Panc1 (cell line): ENCODE measurements at places on chromosomes 5 and 9. TPM values are rescaled to one million over a fixed set of nuclear protein-coding genes. Genes with fewer than 3 reads are reported as not detected.

DNA sequence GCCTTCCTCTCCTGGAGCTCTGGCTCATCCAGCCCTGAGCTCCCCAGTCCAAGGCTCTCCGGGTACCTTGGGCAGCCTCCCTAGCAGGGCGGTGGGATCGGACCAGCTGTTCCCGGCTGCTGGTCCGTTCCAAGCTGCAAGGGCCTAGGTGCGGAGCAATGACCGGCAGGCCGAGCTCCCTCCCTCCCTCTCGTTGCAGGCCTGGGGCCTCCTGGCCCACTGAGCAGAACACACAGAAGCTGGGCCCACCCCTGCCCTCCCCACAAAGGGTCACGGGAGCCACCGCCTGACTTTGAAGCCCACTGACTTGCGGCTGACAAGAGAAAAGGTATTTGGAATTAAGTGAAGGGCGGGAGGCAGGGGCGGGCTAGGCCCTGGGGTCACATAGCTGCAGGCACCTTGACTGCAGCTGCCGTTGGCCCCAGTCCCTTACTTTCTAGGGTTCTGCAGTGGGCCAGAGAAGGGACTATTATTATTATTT lies 104.7 kb upstream of the IER5L start:
- H3K4me3 ChIP-seq: no peak overlapping the region
- no peaks in the 10 kb centered on the region for H3K36me3 ChIP-seq
- H3K27me3 ChIP-seq: no peaks in the 10 kb centered on the region
- no peak overlapping the region for H3K27ac ChIP-seq
- H3K4me1 ChIP-seq: 0 out of 2 replicates have a peak, but pooled peaks cover 5% of the 10 kb centered on the region

DNA sequence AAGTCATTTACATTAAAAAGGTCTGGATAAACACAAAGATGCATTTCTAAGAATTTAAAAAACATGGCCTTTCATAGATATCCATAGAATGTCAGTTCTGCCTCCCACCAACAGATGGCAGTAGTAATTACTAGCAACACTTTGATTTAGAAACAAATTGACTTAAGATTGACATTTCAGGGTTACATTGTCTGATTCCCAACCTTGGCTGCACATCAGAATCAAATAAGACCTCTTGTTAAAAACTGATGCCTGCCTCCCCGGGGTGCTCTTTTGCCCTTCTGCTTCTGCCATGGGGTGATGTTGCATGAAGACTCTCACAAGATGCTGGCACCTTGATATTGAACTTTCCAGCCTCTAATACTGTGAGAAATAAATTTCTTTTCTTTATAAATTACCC lies 146.2 kb upstream of the GPR151 start:
- no peak overlapping the region for H3K27ac ChIP-seq
- DNase-seq: no peak
- no peaks in the 10 kb centered on the region for H3K36me3 ChIP-seq
- H3K4me3 ChIP-seq: no peak overlapping the region
- H3K4me1 ChIP-seq: no peaks in the 10 kb centered on the region

Gene SMU1
- 30.3 TPM for total RNA-seq

GRCh38 chr5:9596171-9596780 lies 33.9 kb downstream of the TAS2R1 start:
- peaks cover 2% of the 10 kb centered on the region; the same call in 1 of the 2 replicates for H3K27me3 ChIP-seq
- H3K36me3 ChIP-seq: no peaks in the 10 kb centered on the region
- no peak overlapping the region for H3K4me3 ChIP-seq

- H3K27ac ChIP-seq: no peak overlapping the region
- no peak overlapping the region for H3K4me3 ChIP-seq
- H3K27me3 ChIP-seq: peaks cover 35% of the 10 kb centered on the region
Observed at GRCh38 chr5:135832941-135833920, 1.2 kb upstream of the SLC25A48 start.

DNA sequence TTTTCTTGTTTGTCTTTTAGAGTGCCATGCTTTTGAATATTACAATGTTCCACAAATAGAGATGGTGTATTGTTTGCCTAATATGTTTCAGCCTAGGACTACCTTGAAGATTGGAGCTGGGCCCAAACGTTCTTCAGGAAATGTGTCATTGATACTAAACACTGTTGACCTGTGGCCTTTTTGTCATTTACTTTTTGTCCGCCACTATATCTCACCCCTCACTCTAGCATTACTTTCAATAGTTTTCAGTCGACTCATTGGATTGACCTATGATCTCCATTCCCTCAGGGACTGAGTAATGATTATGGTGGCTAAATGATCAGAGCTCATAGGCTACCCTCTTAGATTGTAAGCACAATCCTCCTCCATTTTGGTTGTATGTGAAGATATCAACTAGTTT lies 115.8 kb downstream of the NUDT12 start:
- no peaks in the 10 kb centered on the region for H3K27me3 ChIP-seq
- no peak overlapping the region for H3K4me3 ChIP-seq
- no peak for DNase-seq
- no peaks in the 10 kb centered on the region for H3K36me3 ChIP-seq

DNA sequence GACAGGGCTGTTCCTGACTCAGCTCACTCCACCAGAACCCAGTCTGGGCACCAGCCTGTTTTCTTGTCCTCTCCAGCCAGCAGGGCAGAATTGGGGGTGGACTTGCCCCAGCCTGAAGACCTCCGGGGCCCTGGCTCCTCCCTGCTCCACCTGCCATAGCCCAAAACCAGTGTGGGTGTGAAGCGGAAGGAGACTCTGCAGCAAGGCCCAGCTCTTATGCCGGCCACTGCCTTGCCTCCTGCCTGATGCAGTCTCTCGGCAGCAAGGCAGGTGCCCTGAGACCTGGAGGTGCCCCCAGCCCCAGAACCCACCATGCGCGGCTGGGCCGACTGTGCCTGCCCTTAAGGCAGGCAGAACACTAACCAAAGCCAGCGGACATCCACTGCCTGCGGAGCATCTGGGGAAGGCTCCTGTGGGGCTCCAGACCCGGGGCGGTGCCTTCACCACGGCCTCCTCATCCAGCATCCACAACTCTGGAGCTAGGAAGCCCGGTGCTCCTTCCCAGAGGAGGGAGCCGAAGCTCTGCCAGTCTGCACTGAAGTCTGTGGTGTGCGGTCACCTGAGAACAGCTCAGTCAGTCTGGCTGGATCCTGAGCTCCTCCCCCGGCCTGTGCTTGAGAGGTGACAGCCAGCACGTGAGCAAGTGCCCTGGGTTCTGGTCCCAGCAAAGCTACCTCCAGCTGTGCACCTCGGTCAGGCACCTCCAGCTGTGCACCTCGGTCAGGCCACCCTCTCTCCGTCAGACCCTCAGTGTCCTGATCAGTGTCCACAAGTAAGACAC lies 116.7 kb downstream of the ADAMTS2 start:
- no peaks in the 10 kb centered on the region for H3K36me3 ChIP-seq
- H3K4me3 ChIP-seq: no peak overlapping the region
- no peak overlapping the region for H3K27ac ChIP-seq
- DNase-seq: no peak
- no peaks in the 10 kb centered on the region for H3K4me1 ChIP-seq
- H3K27me3 ChIP-seq: no peaks in the 10 kb centered on the region; the same call in 1 of the 2 replicates

Gene ZNF474
- total RNA-seq: not detected

GRCh38 chr5:6674886-6675285 lies 38.3 kb upstream of the TENT4A start:
- no peak for DNase-seq
- H3K27me3 ChIP-seq: no peaks in the 10 kb centered on the region
- no peak overlapping the region for H3K27ac ChIP-seq
- no peaks in the 10 kb centered on the region for H3K4me1 ChIP-seq
- no peak overlapping the region for H3K4me3 ChIP-seq

- no peak for DNase-seq
- no peaks in the 10 kb centered on the region for H3K4me1 ChIP-seq
- H3K27ac ChIP-seq: no peak overlapping the region
Observed at GRCh38 chr9:3719286-3719685, 193.5 kb upstream of the RFX3 start.

Gene ANXA2R
- 6.2 TPM for total RNA-seq

- no peak for DNase-seq
- no peak overlapping the region for H3K4me3 ChIP-seq
- no peak overlapping the region for H3K27ac ChIP-seq
- H3K27me3 ChIP-seq: no peaks in the 10 kb centered on the region
Observed at GRCh38 chr5:104247260-104247659, 684.7 kb upstream of the NUDT12 start.

Gene FGF1
- total RNA-seq: not detected

GRCh38 chr5:67010684-67011409 lies 185.8 kb downstream of the CD180 start:
- H3K36me3 ChIP-seq: no peaks in the 10 kb centered on the region
- no peaks in the 10 kb centered on the region; the same call in 1 of the 2 replicates for H3K27me3 ChIP-seq
- peak; percentile 91 for DNase-seq
- H3K27ac ChIP-seq: no peak overlapping the region
- no peak overlapping the region for H3K4me3 ChIP-seq

DNA sequence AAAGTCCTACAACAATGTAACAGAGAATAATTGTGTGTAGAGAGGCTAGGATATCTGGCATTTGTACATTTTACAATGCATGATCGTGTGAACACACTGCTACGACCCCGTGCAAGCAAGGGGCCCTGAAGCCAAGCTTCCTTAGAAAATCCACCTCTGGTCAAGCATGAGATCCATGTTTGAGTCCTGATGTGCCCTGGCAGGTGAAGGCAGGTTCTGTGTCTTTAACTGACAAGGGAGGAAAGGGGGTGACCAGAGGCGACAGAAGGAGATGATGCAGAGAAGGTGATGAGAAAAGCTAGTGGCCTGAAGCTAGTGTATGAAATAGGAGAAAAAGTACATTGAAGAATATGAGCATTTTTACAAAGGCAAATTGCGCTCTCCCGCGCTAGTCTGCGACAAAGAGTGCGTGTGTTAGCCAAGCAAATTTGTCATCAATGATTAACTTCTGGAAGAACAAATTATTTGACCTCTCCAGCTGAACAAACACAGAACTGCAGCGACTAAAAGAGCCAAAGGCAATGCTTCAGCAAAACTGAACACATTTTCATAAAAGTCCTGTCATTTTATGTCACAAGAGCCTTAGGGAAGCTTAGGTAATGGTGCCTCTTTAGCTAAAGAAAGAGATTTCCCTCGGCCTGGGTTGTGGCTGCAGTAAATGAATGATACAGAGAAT lies 101.7 kb upstream of the DAPK1 start:
- H3K4me1 ChIP-seq: no peaks in the 10 kb centered on the region
- H3K4me3 ChIP-seq: no peak overlapping the region
- no peak for DNase-seq
- H3K27ac ChIP-seq: no peak overlapping the region

GRCh38 chr5:137609127-137609526 lies 110.0 kb upstream of the SPOCK1 start:
- no peaks in the 10 kb centered on the region for H3K36me3 ChIP-seq
- H3K4me3 ChIP-seq: no peak overlapping the region
- H3K27ac ChIP-seq: no peak overlapping the region
- H3K4me1 ChIP-seq: no peaks in the 10 kb centered on the region
- peaks cover 17% of the 10 kb centered on the region for H3K27me3 ChIP-seq

Gene KIF4B
- total RNA-seq: 0.10 TPM

Gene LHX2
- 0.36 TPM for total RNA-seq

GRCh38 chr9:108553111-108553635 lies 302.6 kb downstream of the ACTL7B start:
- H3K36me3 ChIP-seq: no peaks in the 10 kb centered on the region
- no peak for DNase-seq
- H3K27ac ChIP-seq: no peak overlapping the region

DNA sequence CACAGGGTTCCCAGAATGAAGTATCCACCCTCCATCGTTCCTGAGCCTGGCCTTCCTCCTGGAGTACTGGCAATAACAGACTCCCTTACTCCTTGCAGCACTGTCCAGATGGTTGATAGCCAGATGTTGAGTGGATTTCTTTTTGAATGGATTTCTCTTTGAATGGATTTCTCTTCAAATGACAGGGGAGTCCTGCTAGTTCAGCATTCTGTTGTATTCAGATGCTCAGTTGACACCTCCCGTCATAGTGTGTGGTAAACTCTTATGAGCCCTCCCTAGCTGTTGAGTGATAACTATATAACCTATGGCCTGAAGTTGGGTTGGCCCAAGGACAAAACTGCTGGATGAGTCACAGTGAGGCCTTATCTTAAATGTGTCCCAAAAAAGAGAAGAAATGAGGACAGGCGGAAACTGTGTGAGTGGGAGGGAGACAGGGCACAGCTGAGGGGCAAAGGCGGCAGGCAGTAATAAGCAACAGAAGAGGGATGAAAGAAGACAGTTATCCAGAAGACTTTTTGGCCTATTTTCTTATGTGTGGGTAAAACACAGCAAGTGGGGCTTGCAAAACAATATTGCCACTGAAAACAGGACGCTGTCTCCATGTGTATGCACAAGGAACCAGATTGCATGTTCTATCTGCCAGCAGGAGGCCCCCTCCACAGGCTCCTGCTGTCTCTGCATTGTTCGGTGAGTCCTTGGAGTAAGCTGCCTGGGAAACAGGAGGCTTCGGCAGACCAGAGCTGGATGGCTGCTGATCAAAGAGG lies 209.5 kb upstream of the S1PR3 start:
- no peaks in the 10 kb centered on the region for H3K4me1 ChIP-seq
- H3K27me3 ChIP-seq: no peaks in the 10 kb centered on the region
- no peak for DNase-seq

- no peaks in the 10 kb centered on the region for H3K4me1 ChIP-seq
- no peaks in the 10 kb centered on the region for H3K36me3 ChIP-seq
- DNase-seq: no peak
- no peaks in the 10 kb centered on the region for H3K27me3 ChIP-seq
- H3K27ac ChIP-seq: no peak overlapping the region
Observed at GRCh38 chr5:67249590-67249895, 52.9 kb upstream of the CD180 start.

Gene GABRB2
- total RNA-seq: not detected

- H3K4me1 ChIP-seq: peaks cover 36% of the 10 kb centered on the region
- H3K27ac ChIP-seq: no peak overlapping the region; the same call in 1 of the 2 replicates
- H3K36me3 ChIP-seq: peaks cover 14% of the 10 kb centered on the region
- no peaks in the 10 kb centered on the region for H3K27me3 ChIP-seq
- DNase-seq: no peak
- no peak overlapping the region for H3K4me3 ChIP-seq
Observed at GRCh38 chr5:1087428-1087827, 24.4 kb downstream of the SLC12A7 start.

- H3K4me1 ChIP-seq: no peaks in the 10 kb centered on the region
- no peak overlapping the region for H3K27ac ChIP-seq
- DNase-seq: no peak
- no peaks in the 10 kb centered on the region for H3K27me3 ChIP-seq
- no peak overlapping the region for H3K4me3 ChIP-seq
Observed at GRCh38 chr9:99130069-99130468, 25.2 kb downstream of the TGFBR1 start.

Gene ARHGEF28
- total RNA-seq: 34.8 TPM

DNA sequence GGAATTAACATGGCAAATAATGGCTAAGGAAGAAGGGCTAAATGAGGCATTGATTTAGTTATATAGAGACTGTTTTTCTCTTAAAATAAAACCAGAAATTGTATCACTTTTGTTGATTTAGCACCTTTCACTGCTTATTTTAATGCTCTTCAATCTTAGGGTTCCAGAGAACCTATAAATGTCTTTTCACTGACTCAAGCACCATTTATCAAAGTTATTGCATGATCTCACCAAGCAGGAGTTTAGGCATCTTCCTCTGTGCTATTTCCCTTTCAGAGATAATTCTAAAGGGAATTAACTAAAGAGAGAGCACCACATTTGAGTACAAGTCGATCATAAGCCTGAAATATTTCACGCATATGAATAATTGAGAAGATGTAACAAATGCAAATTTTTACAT lies 357.1 kb downstream of the CDH18 start:
- H3K4me3 ChIP-seq: no peak overlapping the region
- H3K27ac ChIP-seq: no peak overlapping the region
- H3K36me3 ChIP-seq: no peaks in the 10 kb centered on the region
- H3K27me3 ChIP-seq: no peaks in the 10 kb centered on the region

GRCh38 chr5:174101195-174101730 lies 55.8 kb downstream of the NSG2 start:
- H3K27ac ChIP-seq: no peak overlapping the region
- H3K27me3 ChIP-seq: no peaks in the 10 kb centered on the region
- no peak overlapping the region for H3K4me3 ChIP-seq
- no peaks in the 10 kb centered on the region for H3K36me3 ChIP-seq

GRCh38 chr9:130940693-130941576 lies 1.9 kb upstream of the FIBCD1 start:
- H3K4me1 ChIP-seq: peaks cover 11% of the 10 kb centered on the region
- no peak for DNase-seq
- no peak overlapping the region for H3K4me3 ChIP-seq
- H3K27ac ChIP-seq: no peak overlapping the region
- H3K36me3 ChIP-seq: no peaks in the 10 kb centered on the region
